ENCODE measurements at places on chromosomes 1 and 21. TPM values are rescaled to one million over a fixed set of nuclear protein-coding genes. Genes with fewer than 3 reads are reported as not detected.

The TAL1 gene
- total RNA-seq: not detected

The LHX8 gene
- not detected for total RNA-seq

The TPTE gene
- total RNA-seq: not detected

The SYT11 gene
- total RNA-seq: 14.3 TPM

The PBX1 gene
- 0.37 TPM for total RNA-seq

The PADI4 gene
- 0.23 TPM for total RNA-seq

The CACNA1S gene
- total RNA-seq: not detected

The ADAMTS4 gene
- 0.40 TPM for total RNA-seq

The AZIN2 gene
- total RNA-seq: 2.1 TPM

The TRIM17 gene
- 1.3 TPM for total RNA-seq

DNA sequence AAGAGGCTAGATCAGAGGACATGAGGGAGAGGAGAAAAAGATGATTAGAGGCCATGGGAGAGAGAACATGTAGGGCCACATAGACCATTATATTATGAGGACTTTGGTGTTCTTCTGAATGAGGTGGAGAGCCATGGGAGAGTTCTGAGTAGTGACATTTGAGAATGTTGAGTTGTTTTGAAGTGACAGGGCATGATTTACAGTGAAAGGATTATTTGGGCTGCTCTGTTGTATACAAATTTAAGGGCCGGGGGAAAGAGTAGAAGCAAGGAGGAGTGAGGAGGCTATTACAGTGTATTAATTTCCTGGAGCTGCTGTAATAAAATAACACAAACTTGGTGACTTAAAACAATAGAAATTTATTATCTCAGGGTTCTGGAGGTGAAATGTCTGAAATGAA, 102.5 kb upstream of the RGS4 start:
- no peak overlapping the region for H3K4me3 ChIP-seq
- H3K27ac ChIP-seq: no peak overlapping the region
- H3K27me3 ChIP-seq: peaks cover 6% of the 10 kb centered on the region
- H3K36me3 ChIP-seq: no peaks in the 10 kb centered on the region

GRCh38 chr1:36083219-36083618, 675 bp upstream of the TEKT2 start:
- H3K27ac ChIP-seq: no peak overlapping the region
- H3K4me3 ChIP-seq: no peak overlapping the region
- DNase-seq: no peak
- peaks cover 26% of the 10 kb centered on the region for H3K27me3 ChIP-seq
- peaks cover 3% of the 10 kb centered on the region for H3K4me1 ChIP-seq

DNA sequence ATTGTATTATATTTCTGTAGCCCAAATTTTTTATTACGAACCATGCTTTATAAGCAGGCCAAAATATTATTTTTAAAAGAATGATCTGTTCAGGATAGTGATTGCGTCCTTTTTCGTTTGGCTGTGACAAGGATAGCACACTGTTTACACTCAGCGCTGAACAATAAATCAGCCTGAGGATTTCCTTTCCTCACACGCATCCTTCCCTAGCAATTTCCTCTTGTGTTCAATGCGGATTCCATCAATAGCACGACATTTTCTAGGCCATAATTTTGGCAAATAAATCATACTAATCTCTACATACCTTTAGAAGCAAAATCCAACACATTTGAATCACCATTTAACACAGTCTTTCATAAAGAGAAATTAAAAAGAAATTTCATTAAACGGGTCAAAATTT, 1.6 kb upstream of the VAV3 start:
- H3K27me3 ChIP-seq: no peaks in the 10 kb centered on the region
- no peak for DNase-seq

- peak overlapping the region; percentile 92 for H3K4me3 ChIP-seq
- H3K36me3 ChIP-seq: peaks cover 28% of the 10 kb centered on the region
- H3K27me3 ChIP-seq: no peaks in the 10 kb centered on the region
- DNase-seq: no peak
- peak overlapping the region; percentile 99 for H3K27ac ChIP-seq
- H3K4me1 ChIP-seq: peaks cover 26% of the 10 kb centered on the region
Observed at GRCh38 chr1:31064718-31065309, 703 bp downstream of the PUM1 start.

GRCh38 chr1:216682752-216683151, 40.5 kb downstream of the ESRRG start:
- no peaks in the 10 kb centered on the region for H3K4me1 ChIP-seq
- no peak overlapping the region for H3K4me3 ChIP-seq
- H3K36me3 ChIP-seq: no peaks in the 10 kb centered on the region
- no peaks in the 10 kb centered on the region for H3K27me3 ChIP-seq

DNA sequence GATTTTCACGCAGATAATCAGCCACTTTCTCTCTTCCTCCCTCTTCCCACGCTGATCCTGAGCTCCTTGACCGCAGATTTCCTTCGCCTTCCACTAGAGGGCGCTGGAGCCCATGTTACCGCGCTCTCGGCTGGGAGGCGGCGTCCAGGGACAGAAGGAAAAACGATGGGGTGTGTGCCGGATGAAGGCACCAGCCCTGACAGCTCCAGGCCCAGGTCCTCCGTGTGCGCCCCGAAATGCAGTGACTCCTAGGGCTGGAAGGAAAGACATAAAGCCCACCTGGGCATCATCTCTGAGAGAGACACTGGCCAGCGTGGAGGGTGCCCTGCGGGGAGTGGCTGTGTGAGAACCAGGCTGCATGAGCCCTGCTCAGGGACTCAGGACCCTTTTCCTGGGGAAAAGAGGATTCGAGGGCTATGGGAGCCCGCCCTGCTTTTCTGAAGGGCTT, 44.9 kb upstream of the CYP2J2 start:
- peak; percentile 74 for DNase-seq
- no peaks in the 10 kb centered on the region for H3K36me3 ChIP-seq
- no peak overlapping the region for H3K27ac ChIP-seq
- H3K27me3 ChIP-seq: peaks cover 21% of the 10 kb centered on the region
- peaks cover 5% of the 10 kb centered on the region for H3K4me1 ChIP-seq
- H3K4me3 ChIP-seq: no peak overlapping the region

- DNase-seq: peak; percentile 79
- H3K27ac ChIP-seq: no peak overlapping the region
- no peaks in the 10 kb centered on the region for H3K36me3 ChIP-seq
- H3K4me3 ChIP-seq: peak overlapping the region; percentile 65
Observed at GRCh38 chr1:29124366-29125236, 898 bp upstream of the TMEM200B start.

- H3K4me1 ChIP-seq: peaks cover 21% of the 10 kb centered on the region
- H3K27me3 ChIP-seq: peaks cover 5% of the 10 kb centered on the region
Observed at GRCh38 chr1:61332196-61332753, 249.9 kb downstream of the NFIA start.

GRCh38 chr1:171984850-171985485, 143.7 kb downstream of the DNM3 start:
- H3K36me3 ChIP-seq: no peaks in the 10 kb centered on the region
- no peak overlapping the region for H3K27ac ChIP-seq
- DNase-seq: peak; percentile 8

- no peak for DNase-seq
- no peaks in the 10 kb centered on the region for H3K27me3 ChIP-seq
- no peak overlapping the region for H3K27ac ChIP-seq
- no peak overlapping the region for H3K4me3 ChIP-seq
- H3K4me1 ChIP-seq: no peaks in the 10 kb centered on the region
Observed at GRCh38 chr1:56459260-56459659, 120.1 kb downstream of the PLPP3 start.

- H3K27ac ChIP-seq: no peak overlapping the region
- peak; percentile 92 for DNase-seq
- no peaks in the 10 kb centered on the region for H3K27me3 ChIP-seq
- peaks cover 57% of the 10 kb centered on the region for H3K4me1 ChIP-seq
Observed at GRCh38 chr1:154328318-154329151, 3.2 kb downstream of the ATP8B2 start.

DNA sequence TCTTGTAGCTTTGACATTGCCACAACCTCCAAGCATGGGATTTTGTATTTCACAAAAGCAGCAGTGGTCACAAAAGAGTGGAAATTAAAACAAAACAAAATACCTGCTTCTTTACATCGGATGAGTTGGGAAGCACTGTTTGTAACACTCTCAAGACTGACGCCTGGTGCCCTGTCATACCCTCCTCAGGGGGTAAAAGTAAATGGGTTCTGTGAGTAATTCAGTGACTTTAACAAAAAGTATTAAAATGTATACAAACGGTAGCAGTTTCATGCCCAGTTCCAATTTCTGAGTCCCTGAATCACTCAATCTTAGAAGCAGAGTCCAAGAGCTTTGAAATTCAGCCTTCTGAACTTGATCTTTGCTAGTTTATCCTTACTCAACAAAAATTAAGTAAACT, 152.5 kb downstream of the TIAM1 start:
- peaks cover 51% of the 10 kb centered on the region for H3K36me3 ChIP-seq
- peak; percentile 55 for DNase-seq
- H3K4me1 ChIP-seq: peaks cover 87% of the 10 kb centered on the region
- H3K27me3 ChIP-seq: no peaks in the 10 kb centered on the region

- H3K27ac ChIP-seq: no peak overlapping the region
- H3K36me3 ChIP-seq: no peaks in the 10 kb centered on the region
- H3K4me1 ChIP-seq: no peaks in the 10 kb centered on the region
Observed at GRCh38 chr1:183249941-183250452, 63.9 kb downstream of the LAMC2 start.

GRCh38 chr1:245715970-245716369, 561.2 kb downstream of the KIF26B start:
- H3K36me3 ChIP-seq: no peaks in the 10 kb centered on the region
- H3K4me3 ChIP-seq: no peak overlapping the region
- no peak for DNase-seq

- H3K27me3 ChIP-seq: peaks cover 4% of the 10 kb centered on the region
- H3K27ac ChIP-seq: no peak overlapping the region
- no peaks in the 10 kb centered on the region for H3K4me1 ChIP-seq
- H3K4me3 ChIP-seq: no peak overlapping the region
Observed at GRCh38 chr1:91374086-91374485, 30.6 kb downstream of the HFM1 start.

DNA sequence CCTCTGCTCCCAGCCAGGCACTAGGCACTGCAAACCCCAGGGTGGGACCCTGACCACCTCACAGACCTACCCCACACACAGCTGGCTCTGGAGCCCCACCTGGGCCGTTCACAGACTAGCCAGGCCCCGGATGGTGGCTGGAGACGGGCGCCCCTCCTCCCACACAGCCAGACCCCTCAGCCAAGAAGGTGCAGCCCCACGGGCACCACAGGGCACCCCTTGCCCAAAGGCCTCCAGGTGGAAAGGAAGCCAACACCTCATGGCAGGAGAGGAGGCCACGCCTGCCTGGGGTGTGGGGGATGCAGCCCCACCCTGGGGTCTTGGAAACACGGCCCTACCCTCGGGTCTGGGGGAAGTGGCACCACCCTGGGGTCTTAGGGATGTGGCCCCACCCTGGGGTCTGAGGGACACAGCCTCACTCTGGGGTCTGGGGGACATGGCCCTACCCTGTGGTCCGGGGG, 44.6 kb downstream of the WNT9A start:
- no peaks in the 10 kb centered on the region for H3K27me3 ChIP-seq
- no peak overlapping the region for H3K4me3 ChIP-seq
- H3K36me3 ChIP-seq: no peaks in the 10 kb centered on the region
- H3K27ac ChIP-seq: no peak overlapping the region
- DNase-seq: no peak

DNA sequence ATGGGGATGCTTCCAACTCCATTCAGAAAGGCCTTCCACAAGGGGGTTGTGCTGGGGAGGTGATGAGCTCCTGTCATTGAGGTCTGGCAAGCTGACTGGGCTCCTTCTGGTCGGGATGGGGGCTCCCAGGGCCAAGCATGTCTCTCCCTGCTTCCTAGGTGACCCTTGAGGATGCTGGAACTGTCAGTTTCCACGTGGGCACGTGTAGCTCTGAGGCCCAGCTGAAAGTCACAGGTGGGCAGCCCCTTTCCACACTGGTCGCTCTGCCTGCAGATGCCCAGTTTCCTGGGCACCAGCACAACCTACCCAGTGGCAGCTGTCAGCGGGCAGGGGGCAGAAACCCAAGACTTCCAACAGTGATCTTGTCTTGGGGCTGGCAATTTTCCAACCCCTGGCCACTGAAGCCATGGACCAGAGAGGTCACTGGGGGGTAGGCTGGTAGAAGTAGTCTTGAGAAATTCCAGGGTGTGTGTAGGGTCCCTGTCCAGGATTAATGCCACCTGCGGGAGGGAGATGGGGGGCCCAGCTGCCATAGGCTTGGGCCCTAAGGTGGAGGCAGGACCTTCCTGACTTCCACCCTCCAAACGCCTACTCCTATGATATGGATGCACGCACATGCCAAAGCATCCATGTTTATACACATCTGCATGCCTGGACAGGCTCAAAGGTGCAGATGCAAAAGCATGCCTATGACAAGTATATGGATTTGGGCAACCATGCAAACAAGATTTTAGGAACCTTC, 97.1 kb downstream of the TRIM11 start:
- H3K4me1 ChIP-seq: no peaks in the 10 kb centered on the region
- no peak for DNase-seq
- H3K27ac ChIP-seq: no peak overlapping the region
- H3K27me3 ChIP-seq: no peaks in the 10 kb centered on the region

- H3K4me1 ChIP-seq: peaks cover under 1% of the 10 kb centered on the region
- H3K27ac ChIP-seq: no peak overlapping the region
- DNase-seq: no peak
- H3K27me3 ChIP-seq: peaks cover 2% of the 10 kb centered on the region
- H3K4me3 ChIP-seq: no peak overlapping the region
- H3K36me3 ChIP-seq: peaks cover 14% of the 10 kb centered on the region
Observed at GRCh38 chr1:33060579-33061083, 20.3 kb upstream of the AZIN2 start.

DNA sequence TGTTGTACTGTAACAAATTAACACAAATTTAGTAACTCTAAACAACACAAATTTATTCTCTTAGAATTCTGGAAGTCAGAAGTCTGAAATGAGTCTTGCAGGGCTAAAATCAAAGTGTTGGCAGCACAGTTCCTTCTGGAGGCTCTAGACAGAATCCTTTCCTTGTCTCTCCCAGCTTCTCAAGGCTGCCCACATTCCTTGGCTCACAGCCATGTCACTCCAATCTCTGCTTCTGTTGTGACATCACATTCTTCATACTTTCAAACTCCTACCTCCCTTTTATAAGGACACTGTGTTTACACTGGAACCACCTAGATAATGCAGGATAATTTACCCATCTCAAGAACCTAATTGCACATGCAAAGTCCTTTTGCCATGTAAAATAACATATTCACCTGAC, 225.0 kb upstream of the PRMT6 start:
- no peaks in the 10 kb centered on the region for H3K4me1 ChIP-seq
- no peaks in the 10 kb centered on the region for H3K36me3 ChIP-seq
- no peak overlapping the region for H3K4me3 ChIP-seq

GRCh38 chr1:40820911-40821693, 37.5 kb downstream of the KCNQ4 start:
- no peak for DNase-seq
- peaks cover 28% of the 10 kb centered on the region for H3K4me1 ChIP-seq
- no peaks in the 10 kb centered on the region for H3K27me3 ChIP-seq
- no peak overlapping the region for H3K4me3 ChIP-seq
- no peak overlapping the region for H3K27ac ChIP-seq

DNA sequence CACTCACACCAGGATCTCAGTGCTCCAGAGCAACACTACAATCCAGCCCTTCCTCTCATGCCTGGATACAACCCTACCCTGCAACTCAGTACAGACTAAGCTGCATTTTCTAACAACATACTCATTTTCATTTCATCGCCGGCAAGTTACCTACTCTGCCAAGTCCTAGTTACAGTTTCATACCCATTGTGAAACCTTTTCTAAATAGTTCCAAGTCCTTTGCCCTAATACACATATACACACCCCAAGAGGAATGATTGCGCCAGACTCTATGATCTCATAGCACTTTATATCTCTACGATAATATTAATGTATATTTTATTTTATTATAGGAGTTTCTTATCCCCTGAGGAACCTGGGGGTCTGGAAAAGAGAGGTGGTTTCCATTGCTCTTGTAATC, 122.4 kb downstream of the LMX1A start:
- H3K36me3 ChIP-seq: no peaks in the 10 kb centered on the region
- H3K4me1 ChIP-seq: peaks cover 6% of the 10 kb centered on the region
- H3K4me3 ChIP-seq: no peak overlapping the region
- H3K27ac ChIP-seq: no peak overlapping the region
- DNase-seq: no peak
- peaks cover 40% of the 10 kb centered on the region for H3K27me3 ChIP-seq

Data from activated CD4-positive, alpha-beta T cell treated with anti-CD3 and anti-CD28 coated beads for 36 hours (primary cell).